ENCODE measurements at places on chromosomes 11 and 22. TPM values are rescaled to one million over a fixed set of nuclear protein-coding genes. Genes with fewer than 3 reads are reported as not detected.

DNA sequence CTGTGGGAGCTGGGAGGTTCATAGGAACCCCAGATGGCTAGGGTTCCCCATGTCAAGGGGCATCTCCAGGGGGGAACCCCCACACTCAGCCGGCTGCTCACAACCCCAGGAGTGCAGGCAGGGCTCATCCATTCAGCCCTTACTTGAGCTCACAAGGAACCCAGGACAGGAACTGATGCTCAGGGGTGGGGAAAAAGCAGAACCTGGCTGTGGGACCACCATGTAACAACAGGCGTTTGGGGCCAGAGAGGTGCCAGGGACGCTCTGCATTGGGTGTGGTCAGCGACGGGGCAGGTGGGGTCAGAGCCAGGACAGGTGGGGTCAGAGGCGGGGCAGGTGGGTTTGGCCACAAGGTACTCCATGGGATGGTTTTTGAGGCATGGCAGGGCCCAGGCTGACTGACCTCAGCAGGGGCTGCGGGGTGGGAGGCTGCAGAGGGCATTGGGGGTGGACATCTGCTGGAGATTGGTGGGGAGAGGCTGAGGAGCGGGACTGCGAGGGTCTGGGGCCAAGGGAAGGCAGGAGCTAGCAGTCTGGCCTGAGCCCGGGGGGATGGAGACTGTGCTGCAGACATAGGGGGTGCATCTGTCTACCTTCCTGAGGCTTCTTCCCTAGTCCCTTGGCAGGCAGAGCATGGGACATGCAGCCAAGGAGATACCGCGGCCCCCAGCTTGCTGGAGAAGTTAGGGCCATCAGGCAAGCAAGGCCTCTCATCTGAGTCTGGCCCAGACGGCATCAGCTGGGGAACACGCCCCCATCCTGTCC lies 34.0 kb upstream of the CARS1 start:
- H3K27me3 ChIP-seq: no peaks in the 10 kb centered on the region
- DNase-seq: no peak
- H3K27ac ChIP-seq: no peak overlapping the region
- peaks cover 12% of the 10 kb centered on the region for H3K4me1 ChIP-seq
- no peak overlapping the region for H3K4me3 ChIP-seq

- no peak overlapping the region for H3K27ac ChIP-seq
- no peak for DNase-seq
- H3K4me3 ChIP-seq: no peak overlapping the region
- H3K4me1 ChIP-seq: peaks cover 8% of the 10 kb centered on the region
Measured at GRCh38 chr11:47443028-47443700, 5.8 kb downstream of the RAPSN start.

- H3K27me3 ChIP-seq: no peaks in the 10 kb centered on the region
- peaks cover 97% of the 10 kb centered on the region for H3K4me1 ChIP-seq
- H3K4me3 ChIP-seq: no peak overlapping the region
- H3K36me3 ChIP-seq: peaks cover 29% of the 10 kb centered on the region
- H3K27ac ChIP-seq: peak overlapping the region; percentile 91
Measured at GRCh38 chr22:30187529-30188407, 58.8 kb downstream of the LIF start.

- H3K27ac ChIP-seq: no peak overlapping the region
- no peak overlapping the region for H3K4me3 ChIP-seq
- H3K27me3 ChIP-seq: no peaks in the 10 kb centered on the region
- peaks cover 35% of the 10 kb centered on the region for H3K4me1 ChIP-seq
- DNase-seq: no peak
- H3K36me3 ChIP-seq: peaks cover 77% of the 10 kb centered on the region
Measured at GRCh38 chr11:102398297-102398696, 51.3 kb downstream of the BIRC2 start.

SCUBE1 gene
- not detected for total RNA-seq

- H3K4me3 ChIP-seq: no peak overlapping the region
- H3K36me3 ChIP-seq: peaks cover 29% of the 10 kb centered on the region
- DNase-seq: no peak
Measured at GRCh38 chr11:73715541-73715940, 45.3 kb downstream of the RAB6A start.
